ENCODE measurements at places on chromosomes 12 and 14.

DNA sequence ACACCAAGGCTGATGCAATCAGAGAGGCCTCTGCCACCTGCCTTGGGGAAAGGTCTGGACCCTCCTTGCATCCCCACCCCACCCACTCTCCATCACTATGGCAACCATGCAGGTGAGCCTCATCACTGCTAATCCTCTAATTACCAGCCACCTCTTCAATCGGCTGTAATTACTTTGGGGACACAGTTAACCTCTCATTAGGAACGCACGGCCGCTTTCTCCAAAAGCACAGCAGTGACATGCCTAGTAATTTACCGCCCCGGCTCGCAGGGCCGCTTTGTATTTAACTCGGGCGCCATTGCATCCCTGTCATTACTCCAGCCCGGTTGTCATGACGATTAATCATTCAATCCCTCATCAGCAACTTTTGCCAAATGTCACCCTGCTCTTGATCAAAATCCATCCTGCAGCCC lies 36.3 kb upstream of the FAM222A start:
- no peak for DNase-seq

- no peak for DNase-seq
Observed at GRCh38 chr12:83010169-83010804, 323.6 kb downstream of the TMTC2 start.

DNA sequence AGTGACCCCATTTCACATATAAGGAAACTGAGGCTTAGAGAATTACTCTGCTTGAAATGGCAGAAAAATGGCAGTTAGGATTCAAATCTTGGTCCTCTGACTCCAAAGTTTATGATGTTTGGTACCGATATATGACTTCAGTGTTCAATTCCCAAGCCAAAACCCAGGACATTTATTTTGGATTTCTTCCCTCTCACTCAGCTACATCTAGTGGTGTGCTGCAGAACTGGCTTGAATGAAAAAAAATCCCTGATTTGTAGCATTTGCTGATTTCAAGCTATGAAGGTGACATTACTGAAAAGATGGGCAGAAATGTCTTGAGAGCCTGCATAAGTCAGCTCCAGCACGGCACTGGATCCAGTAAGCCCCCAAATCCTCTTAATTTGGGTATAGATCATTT lies 106.4 kb downstream of the EFCAB11 start:
- DNase-seq: no peak

- no peak for DNase-seq
Observed at GRCh38 chr14:91831337-91831736, 36.0 kb downstream of the TC2N start.

DNA sequence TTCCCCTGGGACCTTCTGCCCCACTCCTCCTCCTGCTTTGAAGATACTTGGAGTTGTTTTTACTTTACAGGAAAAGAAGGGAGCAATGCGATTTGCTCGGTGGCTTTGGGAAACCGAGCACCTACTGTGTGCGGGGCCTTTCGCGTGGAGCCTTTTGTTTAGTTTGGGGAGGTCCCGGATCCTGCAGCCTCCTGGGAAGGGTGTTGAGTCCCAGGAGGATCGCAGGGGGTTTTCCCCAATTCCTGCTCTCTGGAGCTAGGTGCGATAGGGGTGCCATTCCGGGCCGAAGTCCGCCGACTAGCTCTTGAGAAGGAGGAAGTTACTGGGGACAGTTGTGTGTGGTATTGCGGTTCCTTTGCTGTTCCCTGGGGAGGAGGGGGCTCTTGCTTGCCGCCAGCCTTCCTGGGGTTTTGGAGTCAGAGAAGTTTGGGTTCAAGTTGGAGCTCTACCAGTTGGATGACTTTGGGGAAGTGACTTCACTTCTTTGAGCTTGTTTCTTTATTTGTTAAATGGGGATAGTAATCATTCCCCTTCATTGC lies 1.1 kb downstream of the BRI3BP start:
- no peak for DNase-seq

DNA sequence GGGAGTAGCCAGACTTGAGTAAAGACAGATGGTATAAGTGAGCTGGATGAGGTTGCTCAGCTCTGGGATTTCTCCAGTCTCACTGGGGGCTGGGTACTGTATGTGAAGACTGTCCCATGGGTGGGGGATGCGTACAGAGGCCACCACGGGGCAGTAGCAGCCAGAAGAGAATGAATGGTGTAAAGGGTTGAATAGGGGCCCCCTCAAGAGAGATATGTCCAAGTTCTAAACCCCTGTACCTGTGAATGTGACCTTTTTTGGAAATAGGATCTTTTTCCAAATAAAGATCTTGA lies 21.8 kb upstream of the BCDIN3D start:
- no peak for DNase-seq

DNA sequence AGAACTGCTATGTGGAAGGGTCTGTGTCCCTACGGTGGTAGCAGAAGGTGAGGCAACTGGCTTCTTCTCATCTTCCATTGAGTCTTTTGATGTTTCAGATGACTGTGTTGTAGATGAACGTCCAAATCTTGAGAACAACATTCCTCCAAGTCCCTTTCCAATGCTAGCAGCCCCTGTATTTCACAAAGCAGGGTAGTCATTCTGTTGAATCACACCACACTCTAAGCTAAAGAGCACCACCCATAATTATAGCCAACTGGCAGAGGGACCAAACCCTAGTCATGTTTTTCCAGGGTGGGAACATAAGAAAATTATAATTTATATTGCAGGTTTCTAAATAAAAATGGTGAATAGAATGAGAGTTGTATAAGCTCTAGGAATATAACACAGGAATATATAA lies 98.7 kb downstream of the DDHD1 start:
- no peak for DNase-seq
